Dorsolateral prefrontal cortex (tissue), 122 donors: ENCODE measurements at places on chromosomes 5 and 9.

DNA sequence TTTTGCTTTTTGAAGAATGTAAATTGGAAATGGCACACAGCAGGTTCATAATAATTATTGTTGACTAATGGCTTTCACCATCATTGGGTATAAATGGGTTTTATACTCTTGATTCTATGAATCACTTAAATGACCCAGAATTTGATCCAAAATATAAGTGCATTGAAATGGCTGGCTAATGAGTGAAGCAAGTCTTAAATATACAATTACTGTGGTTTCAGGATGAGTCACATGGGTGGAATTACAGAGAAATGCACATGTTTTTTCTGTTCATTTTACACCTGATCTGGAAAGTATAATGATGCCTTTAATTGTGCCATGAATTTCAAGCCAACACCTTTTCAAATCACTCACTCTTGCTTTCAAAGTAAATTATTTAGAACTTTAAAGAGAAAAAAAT, 380.8 kb upstream of the CD180 start:
- DNase-seq = no peak

DNA sequence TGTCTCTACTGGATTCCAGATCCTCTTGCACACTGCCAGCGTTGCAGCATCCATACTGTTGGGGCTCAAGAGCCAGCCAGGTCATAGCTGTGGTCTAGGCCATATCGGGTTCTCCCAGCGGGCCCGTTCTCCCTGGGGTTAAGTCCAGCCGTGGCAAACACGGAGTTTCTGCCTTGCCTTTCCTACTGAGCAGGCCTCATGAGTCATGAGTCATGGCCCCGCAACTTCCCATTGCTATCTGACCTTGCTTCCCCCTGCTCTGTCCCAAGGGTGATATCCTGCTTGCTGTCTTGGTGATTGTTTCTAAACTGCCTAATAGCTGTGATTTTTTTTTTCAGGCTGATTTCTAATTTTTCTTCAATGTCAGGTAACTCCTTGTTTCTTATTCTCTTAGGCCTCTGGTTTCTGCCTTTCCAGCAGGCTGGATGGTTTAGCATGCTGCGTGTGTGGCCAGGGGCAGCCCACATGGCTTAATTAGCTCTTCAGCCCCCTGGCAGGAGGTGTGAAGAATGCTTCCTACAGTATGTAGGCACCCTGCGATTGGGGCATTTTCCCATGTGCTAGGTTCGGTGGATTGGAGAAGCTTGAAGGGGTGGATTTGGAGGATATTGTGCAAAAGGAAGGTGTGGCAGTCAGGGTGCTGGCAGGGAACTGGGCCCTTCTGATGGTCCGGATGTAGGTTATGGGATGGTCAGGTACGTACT, 18.7 kb downstream of the DAPK1 start:
- no peak for DNase-seq

DNA sequence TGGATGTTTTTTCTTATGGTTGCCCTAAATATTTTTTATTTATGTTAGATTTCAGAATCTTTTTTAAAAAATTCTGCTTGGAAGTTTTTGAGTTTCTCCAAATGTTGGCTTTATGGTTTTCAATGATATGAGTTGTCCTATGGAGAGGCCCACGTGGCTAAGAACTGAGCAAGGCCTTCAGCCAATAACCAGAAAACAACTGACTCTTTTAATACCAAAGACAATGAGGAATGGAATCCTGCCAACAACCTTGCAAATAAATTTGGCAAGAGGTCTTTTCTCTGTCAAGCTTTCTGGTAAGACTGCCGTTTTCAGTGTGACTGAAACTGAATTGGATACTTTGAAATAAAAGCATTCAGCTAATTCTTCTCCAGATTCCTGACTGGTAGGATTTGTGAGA, 1740.1 kb upstream of the WWC1 start:
- DNase-seq = peak; percentile 39

DNA sequence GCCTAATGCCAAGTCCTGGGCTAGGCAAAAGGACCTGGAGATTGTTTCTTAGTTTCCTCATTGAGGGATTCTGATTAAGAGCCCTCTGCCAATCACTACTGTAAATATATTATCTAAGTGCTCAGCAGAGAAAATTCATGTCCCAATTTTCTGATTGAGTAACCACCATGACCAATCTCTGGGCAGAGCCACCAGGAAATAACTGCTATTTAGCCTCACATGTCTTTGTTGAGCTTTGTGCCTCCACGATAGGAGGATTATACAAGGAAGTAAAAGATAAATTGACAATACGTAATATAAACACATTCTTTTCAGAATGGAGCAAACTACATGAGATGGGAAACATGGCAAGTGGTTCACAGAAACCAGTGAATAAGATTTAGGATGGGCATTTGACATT, 396.1 kb upstream of the PAPPA start:
- DNase-seq = no peak

GRCh38 chr5:128826275-128826674, 139.0 kb upstream of the SLC27A6 start:
- no peak for DNase-seq

GRCh38 chr5:36066001-36066539, 612 bp downstream of the UGT3A2 start:
- no peak for DNase-seq

DNA sequence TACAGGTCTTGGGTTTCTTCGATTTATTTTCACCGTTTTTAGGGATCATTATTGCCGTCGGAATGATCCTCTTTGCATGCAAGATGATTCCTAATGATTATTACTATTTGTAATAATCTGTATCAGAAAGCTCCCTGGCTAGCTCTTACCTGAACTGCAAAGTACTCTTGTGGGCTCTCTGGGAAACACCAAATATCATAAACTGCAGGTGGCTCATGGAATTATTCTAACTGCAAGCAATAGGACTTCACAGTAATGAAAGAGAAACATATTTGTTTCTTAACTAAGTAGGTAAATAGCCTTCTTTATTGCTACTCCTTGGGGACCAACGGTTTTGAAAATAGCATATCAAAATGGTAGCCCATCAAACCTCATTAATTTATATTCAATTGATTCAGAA, 219.4 kb downstream of the NFIB start:
- no peak for DNase-seq

- DNase-seq = peak; percentile 25
These were observed 43.0 kb downstream of the STRBP start for GRCh38 chr9:123225374-123225813.

- DNase-seq = no peak
These were observed 75.7 kb upstream of the GLIS3 start for GRCh38 chr9:4375424-4376200.

DNA sequence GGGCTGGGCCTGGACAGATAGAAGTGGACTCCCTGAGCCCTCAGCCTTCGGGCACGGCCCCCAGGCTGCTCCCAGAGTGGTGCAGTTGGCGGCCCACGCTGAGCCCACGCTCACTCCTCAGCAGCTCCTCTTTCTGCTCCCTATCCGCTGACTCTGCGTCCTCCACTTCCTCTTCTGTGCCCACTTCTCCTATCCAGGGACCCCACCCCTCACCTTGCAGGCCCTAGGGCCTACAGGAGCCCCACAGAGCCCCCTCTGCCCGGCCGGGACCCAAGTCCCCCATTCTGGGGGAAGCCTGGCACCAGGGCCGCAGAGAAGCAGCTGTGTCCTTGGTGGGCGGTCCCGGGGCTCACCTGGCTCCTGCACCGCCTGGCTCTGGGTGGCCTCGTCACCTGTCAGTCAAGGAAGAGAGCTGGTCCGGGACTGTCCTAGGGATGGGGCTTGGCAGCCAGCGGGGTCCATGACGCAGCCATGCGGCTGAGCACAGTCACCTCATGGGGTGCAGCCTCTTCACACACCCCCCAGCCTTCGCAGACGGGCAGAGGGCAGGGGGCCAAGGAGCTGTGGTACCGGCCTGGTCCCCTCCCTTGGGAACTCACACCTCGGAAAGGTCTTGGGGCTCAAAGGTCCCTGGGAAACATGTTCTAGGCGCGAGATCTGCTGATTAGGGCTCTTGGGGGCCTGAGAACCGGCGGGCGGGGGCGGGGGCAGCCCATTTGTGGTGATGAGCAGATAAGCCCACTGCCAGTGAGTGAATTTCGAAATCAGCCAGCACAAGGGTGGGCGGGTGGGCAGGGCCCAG, 5.4 kb upstream of the NRARP start:
- DNase-seq = no peak

DNA sequence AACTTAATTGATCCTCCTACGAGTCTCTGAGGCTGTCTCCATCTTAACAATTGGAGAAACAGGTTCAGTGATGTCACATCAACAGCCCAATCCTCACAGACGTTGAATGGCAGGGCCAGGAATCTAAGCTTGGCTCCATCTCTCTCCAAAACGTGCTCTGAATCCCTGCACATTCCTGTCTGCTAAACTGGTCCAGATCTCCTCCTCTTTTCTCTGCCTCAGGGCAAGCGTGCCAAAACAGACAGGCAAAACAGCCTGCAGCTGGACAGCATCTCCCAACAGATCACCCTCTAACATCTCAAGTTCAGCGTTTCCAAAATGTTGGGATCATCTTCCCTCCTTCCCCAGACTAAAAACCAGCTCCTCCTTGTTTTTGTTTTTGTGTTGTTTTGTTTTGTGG, 6.6 kb downstream of the FBP1 start:
- no peak for DNase-seq

DNA sequence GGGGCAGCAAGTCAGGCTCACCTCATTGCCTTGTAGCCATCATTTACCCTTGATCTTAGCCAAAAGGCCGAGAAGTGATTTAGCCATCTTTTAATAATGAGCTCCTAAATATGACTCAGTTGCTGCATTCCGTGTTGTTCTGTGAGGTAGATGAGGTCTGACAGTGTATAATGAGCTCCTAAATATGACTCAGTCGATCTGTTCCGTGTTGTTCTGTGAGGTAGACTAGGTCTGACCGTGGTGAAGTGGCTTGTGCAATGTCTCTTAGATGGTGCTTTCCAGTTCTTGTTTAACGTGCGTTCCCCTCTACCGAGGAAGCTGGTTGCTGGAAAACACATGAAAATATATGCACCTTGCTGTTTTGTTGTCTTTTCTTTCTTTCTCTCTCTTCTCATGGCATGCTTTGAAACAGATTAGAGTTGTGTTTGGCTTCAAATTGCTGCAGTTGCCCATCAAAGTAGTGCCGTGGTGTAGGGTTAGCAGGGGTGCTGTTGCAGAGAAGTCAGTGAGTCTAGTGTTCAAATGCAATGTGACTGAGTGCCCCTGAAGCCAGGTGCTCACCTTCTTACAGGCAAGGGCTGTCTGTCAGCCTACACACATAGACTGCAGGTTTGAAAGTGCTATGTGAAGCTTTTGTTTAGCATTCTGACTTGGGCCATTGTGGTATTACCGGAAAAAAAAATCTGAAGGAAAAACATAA, 118.6 kb downstream of the KDM4C start:
- DNase-seq = no peak

- peak; percentile 81 for DNase-seq
These were observed 31.7 kb upstream of the PRXL2C start for GRCh38 chr9:96686638-96687335.

- DNase-seq = no peak
These were observed 25.2 kb downstream of the ZNF608 start for GRCh38 chr5:124721229-124721735.

DNA sequence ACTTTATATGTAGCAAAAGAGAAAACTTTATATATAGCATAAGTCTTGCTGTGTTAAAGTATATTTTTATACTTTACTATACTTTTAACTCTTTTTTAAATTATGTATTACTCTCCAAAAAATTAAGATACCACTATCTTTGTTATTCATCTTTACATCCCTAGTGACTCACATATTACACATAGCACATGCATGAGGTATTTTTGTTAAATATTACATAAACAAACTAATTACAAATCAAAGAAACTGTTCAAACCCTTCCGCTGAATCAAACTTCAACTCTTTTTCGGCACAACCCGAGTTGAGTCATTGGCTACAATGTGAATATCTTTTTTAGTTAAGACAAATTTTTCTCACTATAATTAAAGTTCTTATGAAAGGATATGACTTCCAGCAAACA, 32.1 kb downstream of the NADK2 start:
- DNase-seq = no peak
